ENCODE measurements at places on chromosomes 1 and 21. TPM values are rescaled to one million over a fixed set of nuclear protein-coding genes. Genes with fewer than 3 reads are reported as not detected.
A peak's percentile ranks its signal among the peaks of the same experiment; 100 is the strongest.

GRCh38 chr1:193335806-193336428 lies 149.5 kb upstream of the B3GALT2 start:
- DNase-seq, result no peak

DNA sequence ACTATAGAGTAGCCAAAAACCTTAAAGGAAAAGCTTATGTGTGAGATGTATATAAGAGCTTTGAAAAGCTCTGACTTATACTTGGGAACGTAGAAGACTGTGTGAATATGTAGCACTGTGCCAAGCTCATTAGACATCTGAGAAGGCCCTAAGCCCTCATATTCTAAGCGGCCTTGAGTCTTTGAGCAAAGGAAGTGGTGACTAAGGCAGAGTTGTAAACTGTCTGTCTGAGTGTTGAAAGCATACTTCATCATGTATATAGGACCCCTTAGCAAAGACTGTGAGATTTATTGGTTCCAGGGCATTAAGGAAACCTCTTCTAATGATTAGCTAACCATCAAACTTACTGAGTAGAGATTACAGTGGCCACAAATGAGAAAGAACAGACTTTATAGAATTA lies 153.3 kb upstream of the LYPLAL1 start:
- no peak for DNase-seq

DNA sequence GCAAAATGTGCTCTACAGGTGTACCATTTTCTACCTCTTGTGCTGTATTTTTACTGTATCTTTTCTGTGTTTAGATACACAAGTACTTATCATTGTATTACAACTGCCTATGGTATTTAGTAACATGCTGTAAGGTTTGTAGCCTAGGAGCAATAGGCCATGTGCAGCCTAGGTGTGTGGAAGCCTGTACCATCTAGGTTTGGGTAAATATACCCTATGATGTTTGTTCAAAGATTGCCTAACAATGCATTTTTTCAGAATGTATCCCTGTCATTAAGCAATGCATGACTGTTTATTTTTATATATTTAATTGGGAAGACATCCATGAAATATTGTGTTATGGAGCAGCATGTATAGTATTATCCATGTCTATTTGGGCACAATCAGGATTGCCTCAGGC lies 11.0 kb downstream of the ETV3L start:
- no peak for DNase-seq

The OR2T2 gene
- polyA plus RNA-seq, result not detected

DNA sequence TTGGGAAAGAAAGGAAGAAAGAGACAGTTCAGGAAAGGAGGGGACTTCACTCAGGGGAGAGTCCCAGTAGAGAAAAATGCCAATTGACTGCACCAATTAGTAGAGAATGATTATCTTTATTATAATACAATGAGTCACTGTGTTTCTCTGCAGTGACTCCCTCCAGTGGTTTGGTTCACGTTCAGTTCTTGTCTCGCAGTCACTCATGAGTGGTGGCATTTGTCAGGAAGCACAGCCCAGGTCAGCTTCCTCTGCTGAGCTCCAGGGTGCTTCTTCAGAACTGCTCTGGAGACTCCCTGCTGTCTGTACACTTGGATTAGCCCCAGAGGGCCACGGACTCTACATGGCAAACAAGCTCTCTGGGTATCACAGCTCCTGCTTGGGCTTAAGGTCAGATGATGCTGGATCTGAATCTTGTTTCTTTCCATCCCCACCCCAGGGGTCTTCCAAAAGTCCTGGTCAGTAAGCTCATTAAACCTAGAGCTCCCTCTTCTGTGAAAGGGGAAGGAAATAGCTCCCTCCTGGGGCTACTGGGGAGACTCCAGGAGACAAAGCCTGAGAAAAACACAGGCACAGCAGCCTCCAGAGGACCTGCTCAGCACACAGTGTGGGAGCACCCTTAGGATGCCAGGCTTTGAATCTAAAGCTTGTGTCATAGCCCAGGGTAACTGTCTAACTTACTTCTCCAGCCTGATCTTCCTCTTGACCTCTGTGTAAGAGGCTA lies 619.0 kb downstream of the AJAP1 start:
- no peak for DNase-seq

DNA sequence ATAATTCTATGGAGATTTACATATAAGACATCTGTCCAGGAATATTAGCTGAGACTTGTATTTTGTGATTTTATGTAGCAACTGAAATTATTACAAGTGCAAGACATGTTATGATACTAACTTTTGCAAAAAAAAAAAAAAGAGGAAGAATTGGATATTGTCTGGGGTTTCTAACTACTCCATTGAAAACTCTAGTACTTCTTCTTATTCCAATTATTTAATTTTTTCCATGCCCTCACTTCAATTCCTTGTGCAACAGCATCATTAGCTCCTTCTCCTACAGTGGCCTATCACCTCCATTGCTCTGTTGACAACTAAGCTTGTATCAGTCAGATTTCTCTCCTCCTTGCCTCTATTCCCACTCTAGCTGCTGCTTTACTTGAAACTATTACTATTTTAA lies 126.6 kb downstream of the PTPRC start:
- DNase-seq, result no peak

- no peak for DNase-seq
These were observed 7.3 kb downstream of the KRTAP10-1 start for GRCh38 chr21:44532712-44533111.

GRCh38 chr21:33374450-33375096 lies 28.6 kb upstream of the IFNGR2 start:
- no peak for DNase-seq

The FAM177B gene
- 0.63 TPM for polyA plus RNA-seq

The SNRPE gene
- polyA plus RNA-seq, result 297 TPM

- DNase-seq, result no peak
These were observed 56.8 kb upstream of the KCNA3 start for GRCh38 chr1:110731529-110731928.

GRCh38 chr1:66331658-66332547 lies 202.1 kb upstream of the SGIP1 start:
- DNase-seq, result peak; percentile 73

The TMEM81 gene
- 4.1 TPM for polyA plus RNA-seq

DNA sequence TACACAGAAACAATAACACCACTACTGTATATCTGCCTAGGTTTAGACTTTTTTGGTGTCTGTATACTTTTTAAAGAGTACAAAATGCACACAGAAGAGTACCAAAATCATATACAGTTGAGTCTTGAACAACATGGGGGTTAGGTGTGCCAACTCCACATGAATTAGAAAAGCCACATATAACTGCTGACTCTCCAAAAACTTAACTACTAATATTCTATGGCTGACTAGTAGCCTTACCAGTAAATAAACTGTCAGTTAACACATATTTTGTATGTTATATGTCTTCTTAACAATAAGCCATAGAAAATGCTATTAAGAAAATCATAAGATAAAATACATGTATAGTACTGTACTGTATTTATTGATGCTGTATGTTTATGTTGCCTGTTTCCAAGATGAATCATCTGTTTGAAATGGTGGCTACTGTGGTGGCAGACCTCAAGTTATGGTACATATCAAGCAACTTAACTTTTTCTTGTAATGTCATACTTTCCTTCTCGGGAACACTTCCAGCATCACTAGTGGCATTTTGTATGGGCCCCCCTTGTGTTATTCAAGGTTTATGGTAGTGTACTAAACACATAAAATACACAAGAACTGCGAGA lies 71.2 kb downstream of the LHX4 start:
- no peak for DNase-seq

- no peak for DNase-seq
These were observed 4.3 kb downstream of the GBP2 start for GRCh38 chr1:89121641-89122040.

- DNase-seq, result no peak
These were observed 71.8 kb upstream of the CSF1 start for GRCh38 chr1:109838838-109839240.

The SFN gene
- 1.0 TPM for polyA plus RNA-seq

- DNase-seq, result no peak
These were observed 179.7 kb downstream of the TNFSF18 start for GRCh38 chr1:172870901-172871606.

DNA sequence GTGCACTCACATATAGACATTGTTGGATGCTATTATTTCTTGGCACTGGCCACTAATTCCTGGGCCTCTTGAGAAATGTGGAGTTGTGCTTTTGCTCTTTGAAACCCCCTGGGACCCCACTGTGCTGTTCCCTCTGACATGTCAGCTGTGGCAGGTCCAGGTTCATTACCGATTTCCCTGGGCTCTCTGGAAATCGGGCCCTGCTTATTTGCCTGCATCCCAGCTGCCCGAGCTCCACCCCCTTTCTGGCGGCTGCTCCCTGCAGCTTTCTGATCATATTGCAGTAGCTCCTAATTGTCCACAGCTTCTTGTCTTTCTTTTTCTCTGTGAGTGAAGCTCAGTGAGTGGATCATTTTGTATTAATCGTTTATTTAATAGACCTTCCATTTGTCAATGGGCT lies 183.7 kb upstream of the FAM78B start:
- no peak for DNase-seq

GRCh38 chr1:82721702-82722101 lies 921.0 kb downstream of the ADGRL2 start:
- DNase-seq, result no peak

GRCh38 chr21:38312822-38313221 lies 56.0 kb downstream of the KCNJ15 start:
- no peak for DNase-seq

The POTED gene
- polyA plus RNA-seq, result not detected

The S100A2 gene
- polyA plus RNA-seq, result 1.0 TPM

The YBEY gene
- 23.1 TPM for polyA plus RNA-seq

DNA sequence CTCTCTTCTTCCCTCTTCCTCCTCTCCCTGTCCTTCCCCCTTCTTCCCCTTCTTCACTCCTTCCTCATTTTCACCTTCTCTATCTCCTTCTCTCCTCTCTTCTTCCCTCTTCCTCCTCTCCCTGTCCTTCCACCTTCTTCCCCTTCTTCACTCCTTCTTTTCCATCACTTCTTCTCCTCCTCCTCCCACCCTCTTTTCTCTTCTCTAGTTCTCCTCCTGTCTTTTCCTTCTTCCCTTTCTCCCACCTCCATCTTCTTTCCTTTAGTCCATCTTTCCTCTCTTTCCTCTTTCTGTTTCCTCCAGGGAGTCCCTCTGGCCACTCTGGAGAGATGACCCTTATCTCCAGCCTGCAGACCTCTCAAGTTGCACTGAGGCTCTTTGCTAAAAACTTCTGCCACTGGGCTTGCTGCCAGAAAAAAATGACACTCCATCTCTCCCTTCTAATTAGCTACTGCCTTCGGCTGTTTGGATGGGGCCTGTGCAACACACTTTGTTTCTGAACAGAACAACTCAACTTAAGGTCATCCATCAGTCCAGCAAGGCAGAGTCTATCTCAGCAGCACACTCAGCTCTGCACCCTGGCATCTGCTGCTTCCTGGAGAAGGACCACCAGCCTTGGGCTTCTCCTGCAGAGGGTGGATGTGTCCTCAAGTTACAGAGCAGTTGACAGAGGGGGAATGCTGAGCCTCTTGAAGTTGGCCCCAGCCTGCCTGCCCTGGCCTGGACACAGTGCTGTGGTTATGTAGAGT lies 538.8 kb downstream of the MATN1 start:
- DNase-seq, result no peak

The DNM3 gene
- 7.7 TPM for polyA plus RNA-seq

DNA sequence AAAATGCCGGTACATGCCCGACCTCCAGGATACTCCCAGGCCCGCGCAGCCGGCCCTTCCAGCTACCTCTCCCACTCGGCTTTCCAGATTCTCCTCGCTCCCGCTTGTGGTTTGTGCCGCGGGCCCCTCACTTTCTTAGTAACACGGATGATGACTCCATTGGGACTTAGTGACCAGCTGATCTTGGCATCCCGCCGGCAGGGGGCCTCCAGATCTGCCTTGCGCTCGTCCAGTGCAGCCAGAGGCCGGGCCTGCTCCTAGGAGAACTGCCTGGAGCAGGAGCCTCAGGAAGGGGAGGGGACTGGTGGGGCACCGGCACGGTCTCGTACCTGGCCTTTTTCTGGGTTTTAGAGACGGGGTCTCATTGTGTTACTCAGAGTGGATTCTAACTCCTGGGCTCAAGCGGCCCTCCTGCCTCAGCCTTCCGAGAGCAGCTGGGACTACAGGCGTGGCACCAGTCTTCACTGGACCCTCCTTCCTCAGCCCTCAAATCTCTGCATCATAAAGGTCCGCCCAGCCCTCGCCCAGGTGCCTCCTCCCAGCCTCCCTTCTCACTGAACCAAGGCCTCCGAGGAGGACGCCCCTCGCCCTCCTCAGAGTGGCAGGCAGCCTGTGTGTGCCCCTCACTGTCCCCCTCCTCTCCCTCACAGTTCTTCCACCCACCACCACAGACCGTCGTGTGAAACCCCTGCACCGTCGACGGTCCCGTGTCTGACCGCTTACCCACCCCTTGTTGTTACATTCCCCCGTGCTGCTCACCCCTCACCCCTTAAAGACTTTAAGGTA lies 78.6 kb downstream of the SLC25A24 start:
- DNase-seq, result no peak

- DNase-seq, result peak; percentile 48
These were observed 16.8 kb downstream of the GNG4 start for GRCh38 chr1:235632506-235633401.

- no peak for DNase-seq
These were observed 31.1 kb downstream of the NHLH2 start for GRCh38 chr1:115809847-115810246.

DNA sequence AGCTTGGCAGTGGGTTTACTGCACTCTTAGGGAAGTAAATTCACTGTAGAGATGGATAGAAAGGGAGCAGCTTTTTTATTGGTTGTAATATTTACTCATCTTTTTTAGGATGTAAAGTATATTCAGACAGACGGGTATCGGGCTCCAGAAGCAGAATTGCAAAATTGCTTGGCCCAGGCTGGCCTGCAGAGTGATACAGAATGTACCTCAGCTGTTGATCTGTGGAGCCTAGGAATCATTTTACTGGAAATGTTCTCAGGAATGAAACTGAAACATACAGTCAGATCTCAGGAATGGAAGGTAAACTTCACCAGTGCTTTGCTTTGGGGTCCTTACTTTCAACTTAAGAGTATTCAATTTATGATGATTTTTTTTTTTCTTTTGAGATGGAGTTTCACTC lies 3.2 kb downstream of the UHMK1 start:
- DNase-seq, result peak; percentile 30

- no peak for DNase-seq
These were observed 2.2 kb upstream of the USP1 start for GRCh38 chr1:62434618-62435001.

- no peak for DNase-seq
These were observed 3.7 kb downstream of the MMEL1 start for GRCh38 chr1:2628933-2629626.

The NFASC gene
- 1.2 TPM for polyA plus RNA-seq

- DNase-seq, result no peak
These were observed 87.2 kb downstream of the ATP1A1 start for GRCh38 chr1:116460261-116460660.

DNA sequence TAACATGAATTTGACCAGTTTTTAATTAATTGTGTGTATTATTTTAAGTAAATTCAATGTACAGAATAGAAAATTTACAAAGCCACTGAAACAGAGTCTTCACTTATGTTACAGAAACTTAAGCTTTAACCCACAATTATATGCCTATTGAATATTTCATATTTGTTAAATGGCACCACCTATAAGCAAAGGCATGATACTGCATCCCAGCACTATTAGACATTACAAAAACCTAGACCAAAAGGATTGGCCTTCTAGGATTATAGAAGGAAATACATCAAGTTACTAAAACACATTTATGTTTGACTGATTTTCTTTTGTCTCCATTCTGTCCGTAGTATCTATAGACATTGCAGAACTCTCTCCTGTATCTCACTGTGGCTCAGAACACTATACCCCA lies 578.1 kb downstream of the AJAP1 start:
- no peak for DNase-seq

GRCh38 chr1:17895986-17896385 lies 140.9 kb downstream of the ACTL8 start:
- DNase-seq, result no peak

- no peak for DNase-seq
These were observed 17.4 kb downstream of the HYI start for GRCh38 chr1:43436371-43436770.

All from left lung (tissue), 14 donors.